ENCODE measurements at places on chromosomes 3 and 15.
A peak's percentile ranks its signal among the peaks of the same experiment; 100 is the strongest.

DNA sequence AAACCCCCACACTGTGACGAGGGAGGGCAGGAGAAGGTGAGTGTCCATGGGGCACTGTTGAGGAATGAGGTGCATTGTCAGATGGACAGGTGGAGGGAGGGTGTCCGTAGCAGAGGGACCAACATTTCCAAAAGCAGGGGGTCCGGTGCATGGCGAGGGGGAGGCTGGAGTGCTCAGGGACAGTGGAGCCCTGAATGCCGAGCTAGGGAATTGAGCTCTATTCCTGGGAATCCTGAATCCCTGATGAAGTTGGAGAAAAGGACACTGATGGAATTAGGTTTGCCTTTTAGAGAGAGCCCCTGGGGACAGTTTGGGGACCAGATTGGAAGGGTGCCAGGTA is 7.9 kb upstream of the ANPEP start:
- DNase-seq, result no peak

GRCh38 chr3:155138677-155139076 is 58.6 kb downstream of the MME start:
- DNase-seq, result no peak

GRCh38 chr3:12643010-12643380 is 20.9 kb downstream of the RAF1 start:
- no peak for DNase-seq

DNA sequence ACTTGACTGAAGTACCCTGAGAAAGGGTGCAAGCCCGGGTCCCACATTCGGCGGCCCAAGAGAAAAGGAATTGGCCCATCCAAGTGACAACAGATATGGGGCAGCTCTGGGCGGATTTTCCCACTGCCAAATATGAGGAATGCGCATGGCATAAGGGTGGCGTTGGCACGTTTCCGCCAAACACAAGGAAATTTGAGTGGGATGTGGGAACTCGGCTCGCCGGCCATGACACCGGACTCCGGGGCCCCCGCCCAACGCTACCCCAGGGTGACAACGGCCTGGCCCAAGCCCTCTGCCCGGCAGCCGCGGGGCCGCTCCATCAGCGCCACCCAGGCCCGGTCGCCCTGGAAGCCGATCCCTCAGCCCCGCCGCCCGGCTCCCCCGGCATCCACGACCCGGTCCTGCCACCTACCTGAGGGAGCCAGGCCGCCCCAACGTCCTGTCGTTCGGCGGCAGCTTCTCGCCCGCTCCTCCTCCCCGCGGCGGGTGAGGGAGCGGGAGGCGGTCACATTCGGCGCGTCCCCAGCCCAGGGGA is 449 bp downstream of the RAF1 start:
- no peak for DNase-seq

- no peak for DNase-seq
Observed at GRCh38 chr3:8103954-8104353, 397.7 kb upstream of the LMCD1 start.

DNA sequence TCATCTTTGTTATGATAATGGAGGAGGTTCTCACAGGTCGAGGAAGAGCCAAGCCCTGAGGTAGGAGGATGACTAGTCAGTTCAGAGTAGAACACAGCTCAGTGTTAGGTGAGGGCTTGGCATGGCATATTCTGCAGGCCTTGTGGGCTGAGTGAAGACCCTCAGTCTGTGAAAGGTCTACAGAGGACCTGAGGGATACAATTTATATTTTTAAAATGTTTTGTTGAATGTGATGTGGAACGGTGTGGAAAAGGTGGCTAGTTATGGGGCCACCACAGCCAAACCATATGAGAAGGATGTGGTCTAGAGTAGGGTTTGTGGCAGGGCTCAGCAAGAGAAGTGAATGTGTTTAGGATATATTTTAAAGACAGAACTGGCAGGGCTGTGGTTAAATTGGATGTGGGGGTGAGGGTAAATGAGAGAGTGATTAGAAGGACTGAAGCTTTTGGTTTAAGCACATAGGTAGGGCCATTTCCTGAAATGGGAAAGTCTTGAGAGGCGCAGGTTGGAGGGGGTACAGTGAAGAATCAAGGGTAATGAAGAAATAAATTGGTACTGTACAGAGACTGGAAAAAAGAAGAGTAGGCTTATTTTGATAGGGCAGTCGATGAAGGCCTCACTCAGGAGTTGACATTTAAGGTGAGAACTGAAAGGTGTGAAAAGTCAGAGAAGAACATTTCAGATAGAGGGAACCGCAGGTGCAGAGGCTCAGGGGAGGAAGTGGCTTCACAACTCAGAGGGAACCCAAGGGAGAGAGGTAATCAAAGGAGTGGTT is 60.5 kb downstream of the SPTSSB start:
- DNase-seq, result no peak

GRCh38 chr3:104106276-104106675 is 1260.4 kb upstream of the ALCAM start:
- no peak for DNase-seq

GRCh38 chr15:95300958-95301357 is 1029.5 kb upstream of the NR2F2 start:
- no peak for DNase-seq

DNA sequence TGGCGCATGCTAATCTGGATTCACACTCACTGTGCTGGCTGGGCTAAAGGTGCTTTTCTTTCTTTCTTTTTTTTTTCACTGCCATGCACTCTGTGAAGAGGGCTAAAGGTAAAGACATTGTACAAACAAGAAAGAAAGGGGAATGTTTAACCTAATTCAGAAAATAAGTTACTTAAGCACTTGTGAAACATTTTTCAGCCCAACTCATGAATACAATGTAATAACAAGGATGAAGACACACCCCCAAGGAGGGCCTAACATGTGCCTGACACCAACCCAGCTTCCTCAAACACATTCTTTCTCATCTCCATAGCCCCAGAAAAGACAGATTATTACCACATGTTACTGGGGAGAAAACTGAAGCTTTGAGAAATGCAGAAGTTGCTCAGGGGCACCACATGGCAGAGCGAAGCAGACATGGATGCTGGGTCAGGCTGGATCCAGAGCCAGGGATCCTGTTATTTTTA is 5.7 kb downstream of the STIMATE start:
- DNase-seq, result no peak

DNA sequence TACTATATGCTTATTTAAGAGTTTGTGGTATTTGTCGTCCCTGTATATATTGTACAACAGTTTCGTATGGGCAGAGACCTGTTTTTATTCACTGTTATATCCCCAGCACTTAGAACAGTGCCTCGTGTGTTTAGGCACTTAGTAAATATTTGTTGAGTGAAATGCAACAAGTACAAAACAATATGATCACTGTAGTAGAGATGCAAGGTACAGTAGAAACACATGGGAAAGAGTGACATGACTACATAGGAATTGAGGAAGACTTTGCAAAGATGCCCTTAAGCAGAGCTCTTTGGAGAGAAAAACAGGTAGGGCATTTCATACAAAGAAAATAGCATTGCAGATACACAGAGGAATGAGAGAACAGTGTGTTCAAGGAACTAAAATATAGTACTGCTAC is 18.3 kb downstream of the RASA2 start:
- no peak for DNase-seq

- no peak for DNase-seq
Observed at GRCh38 chr3:42271786-42272185, 5.8 kb upstream of the CCK start.

- no peak for DNase-seq
Observed at GRCh38 chr15:55037071-55037470, 159.7 kb downstream of the RSL24D1 start.

GRCh38 chr15:62505762-62506161 is 340.7 kb upstream of the C2CD4B start:
- DNase-seq, result no peak

DNA sequence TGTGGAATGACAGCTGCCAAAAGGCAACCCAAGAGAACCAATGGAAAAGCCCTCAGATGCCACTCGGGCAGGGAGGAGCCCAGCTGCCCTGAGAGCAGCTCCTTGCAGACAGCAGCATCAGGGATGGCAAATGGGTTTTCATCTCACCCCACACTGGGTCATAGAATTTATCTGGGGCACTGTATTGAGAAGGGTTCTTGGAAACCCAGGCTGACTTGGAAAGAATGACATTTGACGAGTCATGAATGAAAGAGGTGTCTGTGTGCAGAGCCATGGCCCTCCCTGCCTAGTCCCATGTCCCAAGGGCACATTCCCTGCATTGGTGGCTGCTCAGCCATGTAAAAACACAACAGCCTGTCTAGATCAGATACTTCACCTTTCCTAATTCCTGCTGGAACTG is 157.9 kb upstream of the BHLHE40 start:
- DNase-seq, result no peak

- DNase-seq, result peak; percentile 19
Observed at GRCh38 chr3:32510075-32510724, 7.5 kb upstream of the CMTM6 start.

- no peak for DNase-seq
Observed at GRCh38 chr3:194395778-194396538, 3.1 kb downstream of the GP5 start.

- no peak for DNase-seq
Observed at GRCh38 chr3:29755416-29755815, 474.5 kb downstream of the RBMS3 start.

GRCh38 chr3:5197470-5198312 is 10.2 kb downstream of the EDEM1 start:
- DNase-seq, result no peak

GRCh38 chr15:100694381-100695021 is 92.1 kb downstream of the ASB7 start:
- DNase-seq, result no peak

- DNase-seq, result no peak
Observed at GRCh38 chr3:135325726-135326235, 530.7 kb downstream of the EPHB1 start.

GRCh38 chr3:2092758-2093157 is 5.9 kb upstream of the CNTN4 start:
- no peak for DNase-seq

DNA sequence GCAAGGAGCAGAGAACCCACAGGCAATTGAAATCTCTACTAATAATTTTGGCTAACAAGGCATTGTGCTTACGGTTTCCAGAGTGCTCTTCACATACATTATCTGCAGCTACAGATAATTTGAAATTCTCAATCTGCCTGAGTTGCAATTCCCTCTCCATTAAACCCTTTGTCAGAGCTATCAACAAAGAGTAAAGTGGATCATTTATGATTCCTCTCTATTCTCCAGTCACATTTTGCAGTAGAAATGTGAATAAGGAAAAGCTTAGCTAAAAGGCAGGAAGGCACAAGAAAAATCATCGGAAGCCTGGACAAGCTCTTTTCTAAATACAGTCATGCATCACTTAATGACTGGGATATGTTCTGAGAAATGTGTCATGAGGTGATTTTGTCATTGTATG is 49.6 kb downstream of the FAM98B start:
- DNase-seq, result no peak

GRCh38 chr15:99507504-99508310 is 58.1 kb upstream of the MEF2A start:
- DNase-seq, result peak; percentile 3

DNA sequence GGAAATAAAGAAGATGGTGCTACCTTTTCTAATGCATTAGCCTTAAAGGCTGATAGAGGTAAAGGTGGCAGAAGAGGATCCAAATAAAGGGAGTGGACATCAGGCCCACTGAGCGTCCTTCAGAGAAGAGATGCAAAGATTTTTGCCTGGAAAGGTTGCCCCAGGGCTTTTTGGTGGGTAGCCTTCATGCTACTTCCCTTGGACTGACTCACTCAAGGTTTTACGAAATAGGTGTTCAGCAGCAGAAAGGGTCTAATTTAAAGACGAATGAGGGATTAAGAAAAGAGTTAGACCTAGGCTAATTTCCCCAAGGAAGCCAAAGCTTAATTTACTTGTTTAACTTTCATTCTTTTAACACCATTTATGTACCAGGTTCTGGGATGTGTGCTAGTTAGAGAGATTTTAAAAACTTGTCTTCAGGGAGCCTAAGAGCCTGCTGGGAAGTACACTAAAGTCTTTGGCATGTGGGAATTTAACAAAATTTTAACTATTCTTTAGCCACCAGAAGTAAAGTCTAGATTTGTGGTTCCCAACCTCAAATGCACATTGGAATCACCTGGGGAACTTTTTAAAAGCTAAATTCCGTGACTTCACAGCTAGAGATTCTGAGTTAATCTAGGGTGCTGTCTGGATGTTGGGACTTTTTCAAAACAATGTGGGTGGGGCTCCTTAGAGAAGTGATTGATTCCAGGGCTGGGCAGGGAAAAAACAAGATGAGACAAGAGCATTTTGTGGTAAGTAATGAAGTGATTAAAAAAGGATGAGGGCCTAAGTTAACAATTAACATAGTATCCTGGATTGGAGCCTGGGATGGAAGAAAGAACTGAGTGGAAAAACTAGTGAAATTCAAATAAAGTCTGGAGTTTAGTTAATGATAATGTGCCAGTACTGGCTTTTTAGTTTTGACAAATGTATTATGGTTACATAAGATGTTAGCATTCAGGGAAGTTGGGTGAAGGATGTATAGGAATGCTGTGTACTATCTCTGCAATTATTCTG is 3.4 kb downstream of the IL20RB start:
- DNase-seq, result no peak

DNA sequence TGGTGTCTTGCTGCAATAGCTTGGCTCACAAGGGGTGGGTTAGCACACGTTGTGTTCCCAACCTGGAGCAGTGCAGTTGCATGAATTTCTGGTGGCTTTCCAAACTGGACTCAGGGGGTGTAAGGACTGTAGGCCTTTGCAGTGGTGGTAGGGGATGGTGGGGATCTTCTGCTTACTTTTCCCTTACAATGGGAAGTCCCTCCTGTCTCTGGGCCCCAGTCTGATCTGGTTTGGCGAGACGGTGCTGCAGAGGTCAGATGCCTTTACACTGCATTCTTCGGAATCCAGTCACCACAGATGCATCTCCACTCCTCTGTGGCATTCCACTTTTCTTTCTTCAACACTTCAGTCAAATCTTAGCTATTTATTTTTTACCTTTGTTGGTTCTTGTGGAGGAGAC is 132.1 kb downstream of the DOCK3 start:
- DNase-seq, result no peak

- no peak for DNase-seq
Observed at GRCh38 chr3:113630956-113631542, 65.4 kb downstream of the USF3 start.

DNA sequence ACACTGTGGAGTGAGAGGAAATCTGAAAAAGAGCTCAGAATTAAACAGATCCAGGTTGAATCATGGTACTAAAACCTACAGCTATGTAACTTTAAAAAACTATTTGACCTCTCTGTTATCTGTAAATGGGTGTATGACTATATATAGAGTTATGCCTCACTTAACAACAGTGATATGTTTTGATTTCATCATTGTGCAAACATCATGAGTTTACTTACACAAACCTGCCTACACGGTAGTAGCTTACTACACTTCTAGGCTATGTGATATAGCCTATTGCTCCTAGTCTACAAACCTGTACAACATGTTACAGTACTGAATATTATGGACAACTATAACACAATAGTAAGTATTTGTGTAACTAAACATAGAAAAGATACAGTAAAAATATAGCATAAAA is 191.6 kb upstream of the MEIS2 start:
- no peak for DNase-seq

- DNase-seq, result no peak
Observed at GRCh38 chr3:144085964-144086363, 114.3 kb downstream of the DIPK2A start.
